ENCODE measurements at places on chromosomes 5 and 9. TPM values are rescaled to one million over a fixed set of nuclear protein-coding genes. Genes with fewer than 3 reads are reported as not detected.

DNA sequence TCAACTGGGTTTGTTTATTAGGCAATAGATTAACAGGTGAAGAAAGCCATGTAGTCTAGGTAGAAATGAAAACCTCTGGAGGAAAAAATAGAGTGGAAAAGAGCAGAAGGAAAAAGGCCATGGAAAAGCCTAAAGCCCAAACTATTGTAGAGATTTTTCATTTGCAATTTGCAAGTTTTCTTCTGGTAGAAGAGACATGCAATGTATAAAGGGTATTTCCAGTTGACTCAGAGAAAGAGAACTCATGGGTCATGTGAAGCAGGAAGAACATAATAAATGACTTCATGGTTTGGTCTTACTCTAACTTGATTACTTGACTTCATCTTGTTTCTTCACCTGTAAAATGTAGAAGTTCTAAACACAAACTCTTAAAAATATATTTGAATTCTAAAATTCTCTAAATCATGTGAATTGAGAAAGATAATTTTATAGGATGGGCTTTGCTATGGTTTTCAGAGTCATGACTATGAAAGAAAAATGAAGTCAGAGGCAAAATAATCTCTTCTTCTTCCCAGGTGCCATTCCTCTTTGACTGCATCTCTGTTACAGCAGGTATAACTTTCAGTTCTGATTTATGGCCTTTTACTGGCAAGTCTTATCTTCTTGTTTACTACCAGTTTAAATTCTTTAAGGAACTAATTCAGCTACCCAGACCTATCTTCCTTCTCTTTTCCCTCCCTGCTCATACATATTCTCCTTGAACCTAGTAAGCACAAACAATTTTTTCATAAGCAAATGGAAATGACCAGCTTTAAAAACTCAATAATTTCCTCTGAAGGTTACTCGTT lies 47.7 kb upstream of the TMC1 start:
- ATAC-seq: peak; percentile 76

Gene PCDHGB7
- 0.11 TPM for total RNA-seq

GRCh38 chr5:175887463-175887862 lies 16.1 kb downstream of the CPLX2 start:
- ATAC-seq: no peak

DNA sequence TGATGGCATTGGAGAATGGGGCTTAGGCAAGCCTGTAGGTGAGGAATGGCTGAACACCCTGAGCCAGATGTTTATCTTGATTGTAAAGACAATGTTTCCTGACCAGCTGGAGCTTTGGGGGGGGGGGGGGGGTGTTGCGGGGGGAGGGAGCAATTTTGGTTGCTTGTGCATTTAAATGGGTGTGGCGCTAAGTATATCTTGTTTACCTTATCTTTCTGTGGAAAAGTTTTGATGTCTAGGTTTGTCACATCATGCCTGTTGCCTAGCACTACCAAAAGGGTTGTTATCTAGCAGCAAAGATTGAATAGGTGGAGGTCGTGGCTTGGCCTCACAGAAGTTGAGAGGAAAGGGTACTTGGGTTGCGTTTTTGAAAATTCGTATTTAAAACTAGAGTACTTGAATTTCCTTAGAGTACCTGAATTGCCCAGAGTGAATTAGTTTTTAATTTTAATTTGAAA lies 1.3 kb downstream of the SMAD5 start:
- ATAC-seq: no peak

- ATAC-seq: no peak
Observed at GRCh38 chr5:173594061-173594460, 22.4 kb downstream of the BOD1 start.

Gene IFNA6
- not detected for total RNA-seq

DNA sequence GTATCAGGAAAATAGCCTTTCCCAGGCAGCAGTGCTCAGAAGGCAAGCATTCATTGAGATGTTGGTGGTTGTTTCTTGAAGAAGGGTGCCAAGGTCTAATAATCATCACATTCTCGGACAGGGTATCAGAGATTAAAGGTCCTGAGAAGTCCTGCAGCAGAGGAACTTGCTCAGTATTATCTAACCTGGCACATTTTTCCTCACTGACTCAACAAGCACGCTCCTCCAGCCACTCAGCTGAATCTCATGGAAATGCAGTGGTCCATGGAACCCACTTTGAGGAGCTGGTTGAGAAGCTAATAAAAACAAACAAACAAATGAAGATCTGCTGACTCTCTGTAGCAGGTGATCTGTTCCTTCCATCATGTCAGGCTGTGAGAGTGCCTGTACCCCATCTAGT lies 35.3 kb upstream of the ICE1 start:
- ATAC-seq: no peak

All from activated T-helper 17 cell treated with anti-CD3 and anti-CD28 coated beads, Interleukin-2, amount 50 U/mL, for 72 hours (primary cell).